ENCODE measurements at places on chromosomes 1 and 21. TPM values are rescaled to one million over a fixed set of nuclear protein-coding genes. Genes with fewer than 3 reads are reported as not detected.

DNA sequence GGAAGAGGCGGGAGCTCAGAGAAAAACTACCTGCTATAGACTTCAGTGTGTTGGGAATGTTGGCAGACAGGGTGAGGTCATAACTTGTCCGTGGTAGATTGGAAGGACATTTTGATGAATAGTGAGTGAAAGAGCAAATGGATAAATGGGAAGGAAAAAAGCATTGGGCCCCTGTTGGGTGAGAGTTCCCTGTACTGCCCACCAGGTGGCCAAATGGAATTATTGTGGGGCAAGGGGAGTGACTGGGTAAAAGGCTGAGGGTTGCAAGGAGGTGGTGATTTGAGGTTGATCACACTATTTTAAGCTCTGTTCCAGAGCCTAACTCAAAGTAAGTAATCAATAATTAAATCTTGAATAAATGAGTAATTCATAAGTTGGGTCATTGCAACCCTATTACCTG lies 60.4 kb downstream of the MRPS6 start:
- no peak overlapping the region for H3K27ac ChIP-seq
- H3K4me3 ChIP-seq: no peak overlapping the region
- H3K36me3 ChIP-seq: peaks cover 3% of the 10 kb centered on the region
- no peak for DNase-seq

The PRELP gene
- total RNA-seq: 0.07 TPM

The CDA gene
- total RNA-seq: not detected

DNA sequence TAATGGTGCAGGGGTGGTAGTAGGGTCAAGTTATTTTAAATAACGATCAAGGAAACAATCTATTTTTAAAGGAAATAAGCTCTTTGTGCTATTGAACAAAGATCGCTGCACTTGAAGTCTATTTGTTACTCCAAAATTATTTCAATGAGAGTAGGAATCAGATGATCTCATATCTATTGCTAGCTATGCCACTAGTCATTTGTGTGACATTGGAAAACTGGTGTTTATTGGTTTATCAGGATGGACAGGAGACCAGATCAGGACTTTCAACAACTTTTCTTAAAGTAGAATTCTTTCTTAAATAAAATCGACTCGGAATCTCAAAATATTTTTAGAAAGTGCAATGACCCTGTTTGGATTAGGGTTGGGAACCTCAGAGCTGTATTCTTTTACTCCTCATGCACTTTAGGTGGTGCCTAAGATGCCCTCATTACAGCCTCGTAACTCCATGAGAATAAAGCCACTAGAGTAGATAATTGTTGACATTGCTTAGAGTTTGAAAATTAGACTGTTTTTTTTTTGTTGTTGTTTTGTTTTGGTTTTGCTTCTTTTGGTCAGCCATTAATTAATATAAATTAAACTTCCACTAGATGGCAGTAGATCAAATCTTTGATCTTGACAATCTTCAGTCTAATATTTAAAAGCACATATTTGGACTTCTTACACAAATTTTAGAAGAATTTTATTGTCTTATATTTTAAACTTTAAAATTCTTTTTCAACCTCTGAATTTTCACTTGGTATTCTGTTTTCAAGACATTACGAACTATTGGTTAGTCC lies 352.4 kb downstream of the USP25 start:
- H3K27ac ChIP-seq: no peak overlapping the region
- H3K4me3 ChIP-seq: no peak overlapping the region
- H3K27me3 ChIP-seq: no peaks in the 10 kb centered on the region
- no peaks in the 10 kb centered on the region for H3K36me3 ChIP-seq

The GPX7 gene
- total RNA-seq: 5.7 TPM

- H3K4me1 ChIP-seq: no peaks in the 10 kb centered on the region
- no peak overlapping the region for H3K27ac ChIP-seq
- DNase-seq: no peak
- no peaks in the 10 kb centered on the region for H3K27me3 ChIP-seq
- H3K4me3 ChIP-seq: no peak overlapping the region
- no peaks in the 10 kb centered on the region for H3K36me3 ChIP-seq
Observed at GRCh38 chr1:10761503-10762152, 34.8 kb downstream of the CASZ1 start.

GRCh38 chr1:95046359-95046758 lies 26.4 kb downstream of the ALG14 start:
- H3K36me3 ChIP-seq: no peaks in the 10 kb centered on the region
- peaks cover 7% of the 10 kb centered on the region for H3K4me1 ChIP-seq

DNA sequence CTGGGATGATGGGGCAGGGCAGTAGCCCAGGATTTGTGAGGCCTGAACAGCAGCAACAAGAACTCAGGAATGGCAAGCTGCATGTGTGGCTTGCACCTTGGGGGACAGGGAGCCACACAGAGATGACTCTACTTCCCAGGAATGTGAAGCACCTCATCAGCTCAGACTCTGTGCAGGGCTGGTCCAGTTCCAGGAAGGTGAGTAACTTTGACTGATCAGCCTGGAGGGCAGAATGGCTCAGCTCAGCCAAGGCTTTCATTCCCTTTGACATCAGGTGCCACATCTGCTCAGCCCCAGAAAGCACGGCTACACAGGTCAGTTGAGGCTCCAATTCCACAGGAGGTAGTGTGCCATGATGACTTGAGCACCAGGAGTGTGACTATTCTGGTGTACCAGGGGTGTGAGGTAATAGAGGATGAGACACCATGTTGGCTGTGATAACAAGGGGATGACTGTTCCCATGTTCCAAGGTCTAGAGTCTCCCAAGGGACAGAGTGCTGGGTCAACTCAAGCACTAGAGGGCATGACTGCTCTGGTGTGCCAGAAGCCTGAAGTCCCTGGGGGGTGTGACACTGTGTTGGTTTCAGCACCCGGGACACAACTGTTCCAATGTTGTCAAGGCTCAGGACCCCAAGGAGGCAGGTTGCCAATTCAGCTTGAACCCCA lies 625.8 kb upstream of the ADGRL2 start:
- peak; percentile 86 for DNase-seq
- no peak overlapping the region for H3K4me3 ChIP-seq
- peak overlapping the region; percentile 16 for H3K27ac ChIP-seq

DNA sequence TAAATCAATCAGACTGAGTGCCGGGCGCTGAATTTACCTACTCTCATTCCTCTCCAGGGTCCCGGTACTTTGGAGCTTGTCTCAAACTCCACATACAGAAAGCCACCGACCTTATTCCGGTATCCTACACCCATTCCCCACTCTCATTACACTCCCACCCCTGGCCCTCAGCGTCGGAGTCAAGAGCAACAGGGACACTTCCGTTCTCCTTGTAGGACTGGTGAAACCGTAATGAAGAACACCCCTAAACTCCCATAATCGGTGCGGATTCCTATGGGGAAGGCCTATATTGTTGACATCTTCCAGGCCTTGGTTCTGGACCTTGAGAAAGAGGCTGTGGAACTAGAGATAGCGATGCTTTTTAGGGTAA lies 798 bp downstream of the ZBED6 start:
- no peaks in the 10 kb centered on the region for H3K27me3 ChIP-seq
- H3K27ac ChIP-seq: peak overlapping the region; percentile 95
- DNase-seq: peak; percentile 22
- peaks cover 18% of the 10 kb centered on the region for H3K36me3 ChIP-seq

- no peak overlapping the region for H3K27ac ChIP-seq
- H3K4me1 ChIP-seq: peaks cover 5% of the 10 kb centered on the region
- peak; percentile 20 for DNase-seq
- H3K36me3 ChIP-seq: no peaks in the 10 kb centered on the region
Observed at GRCh38 chr21:27564684-27565301, 597.9 kb upstream of the ADAMTS5 start.

DNA sequence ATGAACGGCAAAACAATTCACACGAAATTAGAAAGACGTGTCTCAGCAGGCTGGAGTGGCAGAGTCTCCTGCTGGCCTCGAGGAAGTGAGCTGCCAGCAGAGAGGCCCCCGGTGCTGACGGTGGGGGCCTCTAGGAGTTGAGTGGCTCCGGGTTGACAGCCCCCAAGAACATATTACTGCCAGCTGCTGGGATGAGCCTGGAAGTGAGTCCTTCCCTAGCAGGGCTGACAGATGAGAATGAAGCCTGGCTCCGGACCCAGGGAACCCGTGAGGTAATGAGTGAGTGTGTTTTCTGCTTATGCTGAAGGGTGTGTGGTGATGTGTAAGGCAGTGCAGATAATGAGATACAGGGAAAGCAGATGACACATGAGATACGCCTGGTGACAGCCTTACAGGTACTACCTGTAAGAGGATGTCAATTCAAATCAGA lies 23.5 kb upstream of the LRRC47 start:
- H3K36me3 ChIP-seq: peaks cover 4% of the 10 kb centered on the region
- H3K4me3 ChIP-seq: no peak overlapping the region
- H3K27ac ChIP-seq: no peak overlapping the region
- no peak for DNase-seq
- no peaks in the 10 kb centered on the region for H3K27me3 ChIP-seq

DNA sequence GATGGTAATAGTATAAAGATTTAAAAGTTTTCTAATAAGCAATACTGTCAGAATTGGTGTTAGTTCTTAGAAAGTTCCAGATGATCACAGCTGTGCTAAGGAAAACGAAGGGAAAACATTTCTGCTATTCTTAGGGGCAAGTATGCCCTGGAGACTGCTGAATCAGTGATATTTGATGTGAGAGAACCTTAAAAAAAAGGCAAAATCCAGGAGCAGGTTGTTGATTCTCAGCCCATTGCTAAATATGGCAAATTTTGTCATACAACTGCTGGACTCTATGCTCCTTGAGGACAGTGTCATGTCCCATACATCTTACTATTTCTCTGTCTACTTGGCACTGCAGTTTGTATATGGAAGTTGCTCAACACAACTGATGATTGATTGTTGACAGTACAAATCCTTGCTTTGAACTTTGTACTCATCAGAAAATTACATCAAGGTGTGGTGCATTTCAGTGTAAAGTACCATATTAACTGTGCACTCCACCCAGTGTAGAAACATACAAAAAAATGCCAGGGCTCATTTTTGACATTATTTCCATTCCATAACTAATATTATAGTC lies 10.9 kb downstream of the CRCT1 start:
- no peak for DNase-seq
- H3K4me1 ChIP-seq: no peaks in the 10 kb centered on the region
- no peak overlapping the region for H3K4me3 ChIP-seq
- no peaks in the 10 kb centered on the region for H3K36me3 ChIP-seq
- H3K27ac ChIP-seq: no peak overlapping the region

DNA sequence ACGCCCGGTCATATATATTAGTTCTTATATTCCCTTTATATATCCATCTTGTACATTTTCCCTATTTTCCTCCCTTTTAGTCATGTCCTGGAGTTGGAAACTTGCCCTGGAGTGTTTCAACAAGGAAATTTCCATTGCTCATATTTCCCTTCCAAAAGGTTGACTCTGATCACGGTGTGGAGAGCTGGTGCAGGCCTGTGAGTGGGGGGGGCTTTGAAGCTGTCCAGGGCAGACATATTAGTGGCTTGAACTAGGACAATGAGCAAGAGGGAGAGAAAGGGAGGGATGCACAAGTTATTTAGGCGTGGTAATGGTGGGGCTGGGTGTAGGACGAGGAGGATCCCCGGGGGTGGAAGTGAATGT lies 30.4 kb upstream of the TMEM61 start:
- DNase-seq: no peak
- no peak overlapping the region for H3K4me3 ChIP-seq
- H3K27ac ChIP-seq: no peak overlapping the region
- H3K27me3 ChIP-seq: no peaks in the 10 kb centered on the region
- peaks cover 10% of the 10 kb centered on the region for H3K4me1 ChIP-seq

GRCh38 chr1:76950306-76950705 lies 83.0 kb downstream of the ST6GALNAC5 start:
- no peak overlapping the region for H3K27ac ChIP-seq
- no peaks in the 10 kb centered on the region for H3K36me3 ChIP-seq
- H3K4me3 ChIP-seq: no peak overlapping the region
- peak; percentile 25 for DNase-seq
- H3K4me1 ChIP-seq: peaks cover 4% of the 10 kb centered on the region

DNA sequence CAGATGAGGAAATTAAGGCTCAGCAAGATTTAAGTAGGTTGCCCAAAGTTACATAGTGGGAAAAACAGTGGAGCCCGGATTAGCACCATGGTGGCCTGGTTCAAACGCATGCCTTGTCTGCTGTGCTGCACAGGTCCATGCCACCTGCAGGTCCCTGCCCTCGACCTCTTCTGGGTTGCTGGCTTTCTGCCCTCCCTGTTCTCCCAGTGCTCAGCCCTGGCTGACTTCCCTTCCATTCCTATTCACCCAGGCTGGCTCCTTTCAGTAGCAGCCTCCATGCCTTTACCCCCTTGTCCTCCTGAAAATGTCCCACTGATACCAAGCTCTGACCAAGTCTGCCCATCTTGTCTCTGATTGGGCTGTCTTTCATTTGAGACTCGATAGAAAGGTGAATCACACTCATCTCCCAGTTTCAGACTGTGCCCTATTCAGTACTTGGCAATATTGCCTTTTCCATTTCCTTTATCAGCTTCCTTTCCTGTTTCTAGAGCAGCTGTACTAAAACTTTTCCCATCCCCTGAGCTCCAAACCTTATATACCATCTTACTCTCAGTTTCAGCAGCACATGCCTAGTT lies 75.8 kb downstream of the ST3GAL3 start:
- no peaks in the 10 kb centered on the region for H3K36me3 ChIP-seq
- no peak overlapping the region for H3K27ac ChIP-seq
- DNase-seq: no peak
- H3K4me1 ChIP-seq: peaks cover 10% of the 10 kb centered on the region
- no peaks in the 10 kb centered on the region for H3K27me3 ChIP-seq
- no peak overlapping the region for H3K4me3 ChIP-seq

The CD5L gene
- total RNA-seq: not detected

DNA sequence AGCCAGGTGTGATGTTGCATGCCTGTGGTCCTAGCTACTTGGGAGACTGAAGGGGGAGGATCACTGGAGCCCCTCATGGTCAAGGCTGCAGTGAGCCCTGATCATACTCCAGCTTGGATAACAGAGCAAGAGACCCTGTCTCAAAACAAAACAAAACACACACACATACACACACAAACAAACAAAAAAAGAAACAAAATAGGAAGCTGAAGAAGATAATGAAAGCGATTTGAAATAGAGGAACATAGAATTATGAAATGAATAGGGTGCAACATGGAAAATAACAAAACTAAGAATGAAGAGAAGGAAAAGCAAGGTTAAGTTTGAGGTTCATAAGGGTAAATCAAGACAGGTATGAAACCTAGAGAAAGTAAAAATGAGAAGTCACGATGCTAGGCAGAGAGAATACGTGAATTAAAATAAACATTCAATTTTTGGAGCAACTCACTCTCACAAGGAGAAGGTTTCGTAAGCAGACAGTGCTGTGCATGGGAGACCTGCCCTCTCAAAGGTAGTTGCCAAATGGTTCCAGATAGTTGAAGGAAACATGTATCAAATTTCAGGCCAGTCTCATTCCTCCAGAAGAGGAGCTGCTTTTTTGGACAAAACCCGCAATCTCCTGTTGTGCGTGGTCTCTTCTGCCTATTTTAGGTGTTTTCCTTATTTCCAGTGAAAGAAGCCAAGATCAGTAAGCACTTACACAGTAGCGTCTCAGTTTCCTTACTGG lies 3.3 kb downstream of the CD46 start:
- peaks cover 5% of the 10 kb centered on the region for H3K36me3 ChIP-seq
- H3K4me1 ChIP-seq: peaks cover 8% of the 10 kb centered on the region
- peak; percentile 0 for DNase-seq
- H3K27me3 ChIP-seq: no peaks in the 10 kb centered on the region

DNA sequence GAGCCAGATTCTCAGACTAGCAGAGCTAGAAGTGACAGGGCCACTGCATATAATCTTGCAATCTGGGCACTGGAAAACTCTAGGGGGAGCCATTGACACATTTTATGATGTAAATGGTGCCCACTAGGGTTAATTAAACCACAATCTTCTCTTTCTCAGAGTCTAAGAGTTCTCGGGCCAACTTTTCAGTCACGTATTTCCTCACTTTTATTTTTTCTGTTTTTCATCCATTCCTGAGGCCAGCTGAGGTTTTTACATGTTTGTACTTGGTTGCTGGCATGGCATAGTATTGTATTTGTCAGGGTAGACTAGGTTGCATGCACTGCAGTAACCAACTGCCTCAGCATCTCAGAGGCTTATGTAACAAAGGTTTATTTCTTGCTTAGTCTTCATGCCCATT lies 138.2 kb downstream of the ZNF326 start:
- no peaks in the 10 kb centered on the region for H3K4me1 ChIP-seq
- no peak overlapping the region for H3K4me3 ChIP-seq
- no peak overlapping the region for H3K27ac ChIP-seq

The OR2T2 gene
- not detected for total RNA-seq
